ENCODE measurements at places on chromosomes 11 and 22. TPM values are rescaled to one million over a fixed set of nuclear protein-coding genes. Genes with fewer than 3 reads are reported as not detected.

Gene MOGAT2
- total RNA-seq: 0.07 TPM

Gene BIK
- 8.6 TPM for total RNA-seq

Gene THY1
- total RNA-seq: 276 TPM

Gene SULT4A1
- total RNA-seq: 0.50 TPM

Gene LRRC74B
- total RNA-seq: not detected

Gene IGSF9B
- total RNA-seq: 0.57 TPM

Gene OSM
- not detected for total RNA-seq
